ENCODE measurements at places on chromosomes 6 and 20.

DNA sequence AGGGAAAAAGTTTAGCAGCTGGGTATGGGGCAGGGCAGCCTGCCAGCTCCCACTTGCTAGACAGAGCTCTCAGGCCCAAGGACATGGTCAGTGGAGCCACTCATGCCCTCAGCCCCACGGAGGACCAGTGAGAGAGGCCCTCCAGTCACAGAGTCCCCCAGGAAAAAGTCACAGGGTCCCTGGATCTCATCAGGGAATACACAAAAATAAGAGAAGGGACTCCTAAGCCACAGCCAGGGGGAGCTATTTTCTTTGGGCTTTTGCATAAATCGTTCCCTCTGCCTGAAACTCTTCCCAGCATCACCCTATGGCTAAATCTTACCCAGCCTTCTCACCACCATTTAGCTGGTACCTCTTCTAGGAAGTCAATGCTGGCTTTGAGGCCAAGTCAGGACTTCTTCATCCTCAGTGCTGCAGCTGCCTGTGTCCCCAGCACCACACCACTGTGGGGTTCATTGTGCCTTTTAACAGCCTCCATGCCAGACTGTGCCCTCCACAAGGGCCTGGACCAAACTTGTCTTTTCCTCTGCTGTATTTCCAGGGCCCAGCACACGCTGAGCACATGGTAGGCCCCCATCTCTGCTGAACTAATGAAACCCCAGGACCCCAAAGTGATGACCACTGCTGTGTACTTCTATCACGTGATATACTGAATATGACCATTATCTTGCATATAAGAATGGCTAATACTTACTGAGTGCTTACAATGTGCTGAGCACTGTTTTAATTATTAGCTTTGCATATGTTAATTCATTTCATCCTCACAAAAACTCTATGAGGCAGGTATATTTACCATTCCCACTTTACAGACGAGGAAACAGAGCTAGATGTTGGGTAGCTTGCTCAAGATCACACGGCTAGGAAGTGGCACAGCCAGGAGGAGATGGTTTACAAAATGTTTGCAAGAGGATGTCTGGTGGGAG lies 2.0 kb downstream of the ZNF335 start:
- peak; percentile 7 for ATAC-seq

- ATAC-seq, result peak; percentile 49
Measured at GRCh38 chr20:54172856-54173652, 732 bp downstream of the CYP24A1 start.

DNA sequence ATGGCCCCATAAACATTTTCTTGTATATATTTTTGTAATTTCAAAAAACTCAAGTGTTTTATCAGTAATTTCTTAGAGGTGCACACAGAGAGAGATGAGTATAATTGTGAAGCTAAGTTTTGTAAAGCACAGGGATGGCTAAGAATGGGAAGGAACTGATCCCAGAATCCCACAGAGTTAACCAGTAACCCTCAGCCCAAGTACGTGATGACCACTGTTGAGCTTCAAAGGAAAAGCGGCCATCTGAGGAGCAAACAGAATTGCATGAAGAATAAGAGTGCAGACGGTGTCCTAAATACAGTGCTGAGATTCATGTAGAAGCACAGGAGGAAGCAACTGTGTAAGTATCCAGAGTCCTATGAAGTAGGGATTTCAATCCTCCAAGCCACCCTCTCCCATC lies 28.1 kb upstream of the HLA-C start:
- no peak for ATAC-seq

GRCh38 chr20:301886-302848 lies 4.8 kb downstream of the ZCCHC3 start:
- ATAC-seq, result no peak

- peak; percentile 19 for ATAC-seq
Measured at GRCh38 chr6:110814102-110815014, 911 bp downstream of the CDK19 start.

DNA sequence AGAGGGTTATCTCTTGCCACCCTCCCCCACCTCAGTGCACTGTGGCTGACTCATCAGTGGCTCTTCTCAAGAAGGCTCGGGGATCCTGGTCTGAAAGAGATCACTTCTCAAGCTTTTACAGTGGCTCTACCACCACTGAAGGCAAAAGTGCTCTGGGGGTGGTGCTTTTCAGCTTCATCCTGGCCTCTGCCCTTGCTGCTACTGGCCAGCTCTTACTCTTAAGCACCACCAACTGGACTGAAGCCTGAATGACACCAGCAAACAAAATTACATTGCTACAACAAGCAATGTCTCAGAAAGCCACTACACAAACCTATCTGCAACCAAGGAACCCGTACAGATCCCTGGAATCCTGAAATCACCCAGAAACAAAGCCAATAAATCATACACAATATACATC lies 402.1 kb downstream of the EPHA7 start:
- ATAC-seq, result no peak

- ATAC-seq, result no peak
Measured at GRCh38 chr6:121858310-121858709, 422.9 kb downstream of the GJA1 start.

- ATAC-seq, result no peak
Measured at GRCh38 chr6:168171673-168172353, 92.8 kb upstream of the FRMD1 start.

- ATAC-seq, result no peak
Measured at GRCh38 chr6:61977947-61978346, 308.1 kb downstream of the KHDRBS2 start.

- peak; percentile 35 for ATAC-seq
Measured at GRCh38 chr6:50851049-50851845, 32.6 kb downstream of the TFAP2B start.

DNA sequence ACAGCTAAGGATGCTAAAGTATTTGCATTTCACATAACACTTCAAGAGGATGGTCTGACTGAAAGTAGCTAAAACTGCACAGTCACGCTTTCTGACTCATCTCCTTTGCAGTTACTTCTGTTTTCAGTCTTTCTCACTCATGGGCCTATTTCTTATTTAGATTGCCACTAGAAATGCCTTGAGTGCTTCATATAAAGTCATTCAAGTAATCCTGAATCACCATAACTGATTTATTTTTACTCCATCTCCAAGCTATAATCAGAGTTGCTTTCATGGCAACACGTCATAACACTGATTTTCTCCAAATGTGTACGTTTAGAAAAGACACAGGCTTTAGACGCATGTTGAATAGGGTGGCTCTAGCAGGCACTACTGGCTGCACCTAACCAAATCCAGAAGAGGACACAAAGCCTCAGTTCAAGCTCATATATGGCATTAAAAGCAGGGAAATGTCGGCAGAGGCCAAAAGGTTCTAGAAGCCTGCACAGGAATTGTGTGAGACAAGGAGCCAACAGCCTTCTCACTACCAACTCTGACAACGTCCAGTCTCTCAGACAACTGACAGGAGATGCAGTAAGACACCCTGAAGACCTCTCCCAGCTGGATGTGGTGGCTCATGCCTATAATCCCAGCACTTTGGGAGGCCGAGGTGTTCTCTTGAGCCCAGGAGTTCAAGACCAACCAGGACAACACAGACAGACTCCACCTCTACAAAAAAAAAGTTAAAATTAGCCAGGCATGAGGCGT lies 64.1 kb upstream of the BEND6 start:
- ATAC-seq, result peak; percentile 41

GRCh38 chr6:105301756-105302616 lies 100.9 kb downstream of the PREP start:
- no peak for ATAC-seq

- ATAC-seq, result no peak
Measured at GRCh38 chr6:143882401-143882930, 18.2 kb downstream of the ZC2HC1B start.

DNA sequence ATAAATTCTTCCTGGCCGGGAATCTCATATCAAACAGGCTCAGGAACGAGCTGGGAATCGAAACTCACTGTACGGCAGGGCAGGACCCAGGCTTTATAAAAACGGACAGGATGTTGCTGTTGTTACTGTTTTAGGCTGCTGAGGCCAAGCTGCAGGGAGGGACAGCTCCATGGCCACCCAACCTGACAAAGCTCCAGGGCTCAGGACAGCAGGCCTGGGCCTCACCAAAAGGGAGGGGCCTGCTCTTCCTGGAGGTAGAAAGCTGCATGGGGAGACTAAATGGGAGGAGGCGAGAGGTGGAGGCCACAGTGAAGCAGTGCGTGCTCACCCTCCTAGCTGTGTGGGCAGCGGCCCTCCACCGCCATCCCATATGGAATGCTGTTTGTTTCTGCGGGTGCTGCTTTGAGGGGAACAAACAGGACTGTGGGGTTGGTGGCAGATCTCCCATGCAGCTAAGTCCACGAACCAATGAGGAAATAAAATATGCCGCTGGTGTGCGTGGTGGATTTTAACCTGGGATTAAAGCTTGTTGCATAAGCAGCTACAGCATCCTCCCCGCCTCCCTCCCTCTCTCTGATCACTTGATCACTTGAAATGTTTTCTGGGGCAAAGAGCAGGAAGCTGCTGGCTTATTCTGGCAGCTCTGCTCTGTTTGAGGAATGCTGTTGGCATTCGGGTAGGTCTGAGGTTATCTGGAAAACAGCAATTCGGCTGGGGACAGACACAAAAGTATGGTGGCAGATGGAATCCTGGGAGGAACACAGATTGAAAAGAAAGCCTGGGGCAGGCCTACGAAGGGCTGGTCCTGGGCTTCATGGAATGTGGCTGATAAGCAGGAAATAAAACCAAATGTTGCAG lies 2.4 kb upstream of the ZMYND8 start:
- peak; percentile 51 for ATAC-seq

DNA sequence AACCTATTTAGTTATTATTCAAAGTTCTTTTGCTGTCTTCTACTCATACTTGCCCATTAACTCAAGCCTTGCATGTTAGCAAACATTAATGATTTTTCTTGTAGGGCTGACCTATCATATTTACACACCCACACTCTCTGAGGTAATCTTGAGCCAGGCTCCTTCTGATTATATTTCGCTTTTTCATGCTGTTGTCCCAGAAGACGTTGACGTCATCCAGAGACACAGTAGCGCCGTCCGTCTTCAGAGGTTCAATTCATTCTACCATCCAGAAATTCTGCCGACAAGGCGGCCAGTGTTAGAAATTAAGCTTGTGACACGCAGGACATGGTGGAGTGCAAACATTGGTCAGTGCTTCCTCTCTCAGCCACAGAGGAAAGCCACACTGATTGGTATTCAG lies 584.7 kb downstream of the BMP2 start:
- no peak for ATAC-seq

DNA sequence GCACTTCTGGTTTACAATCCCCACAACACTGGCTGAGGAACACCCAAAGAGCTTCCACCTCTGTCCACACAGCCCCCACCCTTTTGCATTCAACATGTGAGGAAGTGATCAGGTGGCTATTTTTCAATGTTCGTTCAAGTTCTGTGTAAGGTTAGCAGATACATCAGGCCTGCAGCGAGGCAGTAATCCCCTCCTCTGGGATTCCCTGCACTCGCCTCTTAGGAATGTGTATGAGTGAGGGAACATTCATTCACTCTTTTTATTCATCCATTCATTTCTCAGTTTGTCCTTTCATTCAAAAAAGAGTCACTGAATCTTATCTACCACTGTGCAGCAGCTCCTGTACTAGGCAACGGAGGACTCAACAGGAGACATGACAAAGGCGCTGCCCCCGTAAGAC lies 236.4 kb upstream of the PRDM1 start:
- peak; percentile 19 for ATAC-seq

GRCh38 chr20:19252451-19253120 lies 40.1 kb downstream of the SLC24A3 start:
- no peak for ATAC-seq

DNA sequence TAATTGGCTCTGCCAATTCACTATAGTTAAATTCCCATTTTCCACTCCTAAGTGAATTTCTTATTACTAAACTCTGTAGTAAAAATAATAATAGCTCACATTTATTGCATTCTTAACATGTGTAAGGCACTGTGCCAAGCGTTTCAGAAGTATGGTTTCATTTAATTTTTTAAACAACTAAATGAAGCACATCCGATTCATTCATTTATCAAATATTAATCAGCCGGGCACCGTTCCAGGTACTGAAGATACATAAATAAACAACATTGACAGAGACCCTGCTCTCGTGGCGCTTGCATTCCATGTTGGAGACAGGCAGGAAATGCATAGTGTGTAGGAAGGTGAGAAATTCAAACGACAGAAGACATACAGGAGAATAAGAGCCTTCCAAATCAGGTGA lies 423.2 kb upstream of the JARID2 start:
- ATAC-seq, result no peak

GRCh38 chr20:8005575-8006366 lies 13.8 kb downstream of the TMX4 start:
- ATAC-seq, result no peak
